ENCODE measurements at places on chromosomes 5 and 9. TPM values are rescaled to one million over a fixed set of nuclear protein-coding genes. Genes with fewer than 3 reads are reported as not detected.

DNA sequence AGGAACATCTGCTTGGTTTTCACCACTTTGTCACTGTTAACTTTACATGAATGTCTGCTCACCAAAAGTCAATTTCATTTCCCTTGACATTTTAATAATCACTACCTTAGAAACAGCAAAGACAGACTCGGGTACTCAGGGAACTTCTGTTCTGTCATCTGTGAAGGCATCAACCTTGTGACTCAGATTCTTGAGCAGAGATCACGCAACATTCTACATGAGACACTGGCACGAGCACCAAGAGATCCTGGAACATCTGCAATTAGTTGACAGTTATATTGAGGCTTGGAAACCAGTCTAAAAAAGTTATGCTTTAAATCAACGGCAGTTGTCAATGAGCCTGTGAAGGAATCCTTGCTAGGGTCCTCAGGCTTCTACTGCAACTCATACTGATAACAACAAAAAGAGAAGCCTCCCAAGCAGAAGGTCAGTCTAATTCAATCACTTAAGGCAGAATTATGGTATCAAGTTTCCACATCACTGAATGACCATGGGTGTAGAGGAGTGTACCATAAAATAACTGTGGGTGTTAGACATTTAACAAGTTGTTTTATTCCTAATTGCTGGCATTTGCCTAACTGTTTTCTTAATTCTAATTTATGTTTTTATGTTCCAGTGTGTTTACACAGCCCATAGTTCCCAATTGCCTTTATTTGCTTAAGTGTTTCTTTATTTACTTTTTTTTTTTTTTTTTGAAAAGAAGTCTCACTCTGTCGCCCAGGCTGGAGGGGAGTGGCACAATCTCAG, 3.3 kb upstream of the PBX3 start:
- no peak for DNase-seq

DNA sequence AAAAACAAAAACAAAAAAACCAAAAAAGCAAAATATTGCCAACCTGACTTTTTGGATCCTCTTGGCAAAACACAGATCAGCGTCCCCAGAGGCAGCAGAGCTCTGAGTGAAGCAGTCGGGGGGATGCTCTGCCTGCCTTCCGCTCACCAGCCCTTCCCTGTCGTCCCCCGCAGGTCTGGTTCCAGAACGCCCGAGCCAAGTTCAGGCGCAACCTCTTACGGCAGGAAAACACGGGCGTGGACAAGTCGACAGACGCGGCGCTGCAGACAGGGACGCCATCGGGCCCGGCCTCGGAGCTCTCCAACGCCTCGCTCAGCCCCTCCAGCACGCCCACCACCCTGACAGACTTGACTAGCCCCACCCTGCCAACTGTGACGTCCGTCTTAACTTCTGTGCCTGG, 20.7 kb downstream of the LHX2 start:
- DNase-seq: no peak

- DNase-seq: peak; percentile 9
Measured at GRCh38 chr5:172505403-172505759, 51.1 kb upstream of the SH3PXD2B start.

The TMEM174 gene
- total RNA-seq: not detected
